ENCODE measurements at places on chromosomes 13 and 19.

DNA sequence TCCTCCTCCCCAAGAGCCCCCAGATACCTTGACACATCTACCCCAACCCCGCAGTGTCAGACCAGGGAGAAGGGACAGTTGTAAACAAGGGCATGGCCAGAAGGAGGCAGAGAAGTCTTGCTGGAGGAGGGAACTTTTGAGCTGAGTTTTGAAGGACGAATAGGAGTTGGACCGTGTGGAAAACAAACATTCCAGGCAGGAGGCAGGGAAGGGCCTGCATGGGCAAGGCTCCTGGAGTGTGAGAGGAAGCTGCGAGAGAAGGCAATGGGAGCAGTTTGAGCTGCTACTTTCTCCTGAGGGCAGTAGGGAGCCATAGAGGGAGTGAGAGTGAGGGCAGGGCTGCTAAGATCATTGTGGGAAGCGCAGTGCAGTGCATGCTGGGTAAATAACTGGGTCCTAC is 23.3 kb downstream of the IL12RB1 start:
- no peak for DNase-seq

DNA sequence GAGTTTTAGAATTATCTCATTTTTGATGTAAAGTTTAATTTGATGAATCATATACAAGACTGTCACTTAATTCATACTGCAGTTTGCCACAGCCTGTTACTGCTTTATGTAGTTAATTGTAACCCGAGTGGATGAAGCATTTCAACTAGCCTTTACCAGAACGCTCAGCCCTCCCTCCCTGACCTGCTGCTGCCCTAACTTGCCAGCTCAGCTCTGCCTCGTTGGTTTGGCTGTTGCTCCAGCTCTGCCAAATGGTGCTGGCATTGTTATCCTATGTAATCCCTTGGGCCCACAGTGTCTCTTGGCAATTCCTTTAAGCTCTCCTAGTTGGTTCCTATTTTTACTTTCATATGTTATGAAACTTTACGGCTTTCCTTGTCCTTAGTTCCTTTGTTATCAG is 113.3 kb downstream of the LMO7 start:
- no peak for DNase-seq

GRCh38 chr13:100245104-100245503 is 156.2 kb downstream of the PCCA start:
- DNase-seq: no peak

DNA sequence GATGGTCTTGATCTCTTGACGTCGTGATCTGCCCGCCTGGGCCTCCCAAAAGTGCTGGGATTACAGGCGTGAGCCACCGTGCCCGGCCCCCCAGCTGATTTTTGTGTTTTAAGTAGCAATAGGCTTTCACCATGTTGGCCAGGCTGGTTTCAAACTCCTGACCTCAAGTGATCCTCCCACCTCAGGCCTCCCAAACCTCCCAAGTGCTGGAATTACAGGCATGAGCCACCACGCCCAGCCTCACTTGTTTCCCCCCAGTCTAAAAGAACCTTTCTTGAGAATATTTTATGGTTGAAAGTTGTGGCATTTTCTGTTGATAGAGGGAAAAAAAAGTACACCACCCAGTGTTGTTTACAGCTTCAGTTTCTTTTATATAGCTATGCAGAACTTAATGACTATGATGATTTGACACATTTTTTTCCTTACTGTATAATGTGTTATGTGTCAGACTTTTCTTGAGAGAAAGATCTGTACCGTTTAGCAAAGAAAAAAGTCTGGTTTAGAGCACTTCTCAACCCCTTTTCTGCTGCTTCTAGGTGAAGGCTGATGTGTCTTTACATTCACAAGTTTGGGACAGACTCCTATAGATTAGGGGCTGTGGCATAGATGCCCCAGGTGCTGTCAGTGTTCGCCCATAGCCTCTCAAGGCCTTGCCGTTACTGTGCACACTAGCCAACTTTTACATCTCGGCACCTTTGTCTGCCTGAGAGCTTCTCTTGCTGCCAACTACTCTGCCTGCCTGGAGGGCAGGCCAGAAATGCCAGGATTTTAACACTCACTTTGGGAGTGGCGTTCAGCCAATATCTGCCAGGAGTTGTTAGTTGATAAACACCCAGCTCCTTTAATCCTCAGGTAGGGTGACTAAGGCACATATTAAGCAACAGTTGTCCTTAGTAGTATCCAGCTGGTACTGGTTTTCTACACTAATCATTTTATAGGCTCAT is 33.0 kb downstream of the KCTD4 start:
- no peak for DNase-seq

DNA sequence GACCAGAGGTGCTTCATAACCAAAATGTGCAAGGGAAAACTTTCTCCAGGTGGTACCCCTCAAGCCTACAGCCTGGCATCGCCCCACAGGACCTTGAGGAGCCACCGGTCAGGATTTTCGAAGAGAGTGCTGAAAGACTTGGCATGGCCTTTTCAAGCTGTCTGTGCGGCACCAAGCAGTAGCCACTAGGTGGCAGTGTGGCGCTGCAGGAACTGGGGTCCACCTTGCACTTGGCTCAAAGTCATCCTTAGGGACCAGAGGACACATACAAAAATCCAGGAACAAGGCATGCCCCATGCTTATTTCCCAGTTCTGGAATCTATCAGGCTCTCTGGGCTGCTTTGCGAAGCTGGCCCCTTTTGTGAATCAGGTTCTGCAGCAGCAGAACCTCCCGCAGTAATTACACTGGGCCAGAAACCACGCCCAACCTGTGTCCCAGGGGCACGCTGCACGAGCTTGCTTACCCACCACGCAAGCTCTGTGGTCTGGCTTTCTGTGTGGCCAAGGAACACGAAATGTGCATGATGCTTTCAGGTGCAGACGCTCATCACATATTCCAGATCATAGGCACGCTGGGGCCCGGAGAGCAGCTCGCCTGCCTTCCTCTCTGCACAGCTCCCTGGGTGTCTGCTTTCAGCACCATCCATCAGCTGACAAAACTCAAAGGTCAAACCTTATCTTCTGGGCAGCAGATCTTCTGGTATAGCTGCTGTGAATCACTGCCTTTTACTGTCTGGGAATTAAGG is 87.2 kb downstream of the SLC7A1 start:
- DNase-seq: peak; percentile 78

GRCh38 chr19:8815780-8816179 is 16.3 kb downstream of the ZNF558 start:
- DNase-seq: no peak

DNA sequence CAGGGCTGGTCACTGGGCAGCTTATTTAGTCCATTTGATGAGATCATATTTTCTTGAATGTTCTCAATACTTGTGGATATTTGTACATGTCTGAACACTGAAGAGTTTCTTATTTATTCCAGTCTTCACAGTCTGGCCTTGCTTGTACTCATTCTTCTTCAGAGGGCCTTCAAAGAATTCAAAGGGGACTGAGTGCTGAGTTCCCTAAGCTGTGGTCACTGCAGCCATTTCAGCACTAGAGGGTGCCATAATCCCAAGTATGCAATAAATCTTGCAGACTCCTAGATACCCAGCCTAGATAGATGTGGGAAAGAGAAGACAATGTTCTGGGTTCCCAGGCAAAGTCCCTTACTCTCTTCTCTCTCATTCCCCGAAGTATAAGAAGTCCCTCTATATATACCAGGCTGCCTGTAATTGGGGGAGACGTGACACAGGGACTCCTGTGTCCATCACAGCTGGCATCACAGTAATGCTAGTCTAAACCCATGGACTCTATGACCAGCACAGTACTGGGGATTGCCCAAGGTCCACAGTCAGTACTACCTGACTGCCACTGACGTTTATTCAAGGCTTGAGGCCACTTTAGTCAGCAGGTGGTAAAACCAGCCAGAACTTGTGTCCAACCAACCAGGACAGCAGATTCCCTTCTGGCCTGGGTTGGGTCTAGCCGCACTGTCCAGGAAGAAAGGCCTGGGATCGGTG is 8.9 kb upstream of the VN1R1 start:
- no peak for DNase-seq

DNA sequence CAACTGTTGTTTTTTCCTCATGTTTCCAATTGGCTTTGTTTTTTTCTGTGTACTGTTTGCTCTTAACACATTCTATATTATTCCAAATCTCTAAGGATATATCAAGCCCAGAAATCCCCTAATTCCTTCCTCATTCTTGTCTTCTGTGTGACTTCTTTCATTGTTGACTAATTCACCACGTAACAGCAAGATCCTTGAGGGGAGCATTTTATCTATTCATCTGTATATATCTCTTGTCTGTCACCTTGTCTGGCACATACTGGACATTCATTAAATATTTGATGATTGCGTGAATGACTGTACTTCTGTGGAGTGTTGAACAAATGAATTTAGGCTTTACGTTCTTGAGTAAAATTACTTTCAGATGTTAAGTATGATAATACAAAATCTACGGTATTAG is 44.8 kb upstream of the OLFM4 start:
- DNase-seq: no peak

GRCh38 chr19:38543807-38544568 is 73.8 kb downstream of the MAP4K1 start:
- no peak for DNase-seq

GRCh38 chr13:36891752-36892151 is 28.3 kb downstream of the SMAD9 start:
- no peak for DNase-seq

DNA sequence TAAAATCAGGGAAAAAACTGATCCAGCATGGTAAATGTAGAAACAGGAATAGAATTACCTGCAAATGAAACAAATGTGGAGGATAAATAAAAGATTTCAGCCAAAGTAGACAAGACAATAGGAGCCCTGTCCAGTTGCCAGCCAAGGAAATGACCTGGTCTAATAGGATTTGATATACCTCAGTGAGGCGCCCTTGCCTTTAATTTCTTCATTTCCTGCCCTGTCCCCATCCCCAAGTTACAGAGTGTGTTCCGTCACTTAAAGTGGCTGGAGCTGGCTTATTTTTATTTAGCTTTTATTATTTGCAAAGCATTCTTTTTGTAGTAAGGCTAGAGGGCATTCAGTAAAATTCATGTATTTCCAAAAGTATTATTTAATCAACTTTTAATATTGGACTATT is 1022.0 kb downstream of the EFNB2 start:
- DNase-seq: no peak

DNA sequence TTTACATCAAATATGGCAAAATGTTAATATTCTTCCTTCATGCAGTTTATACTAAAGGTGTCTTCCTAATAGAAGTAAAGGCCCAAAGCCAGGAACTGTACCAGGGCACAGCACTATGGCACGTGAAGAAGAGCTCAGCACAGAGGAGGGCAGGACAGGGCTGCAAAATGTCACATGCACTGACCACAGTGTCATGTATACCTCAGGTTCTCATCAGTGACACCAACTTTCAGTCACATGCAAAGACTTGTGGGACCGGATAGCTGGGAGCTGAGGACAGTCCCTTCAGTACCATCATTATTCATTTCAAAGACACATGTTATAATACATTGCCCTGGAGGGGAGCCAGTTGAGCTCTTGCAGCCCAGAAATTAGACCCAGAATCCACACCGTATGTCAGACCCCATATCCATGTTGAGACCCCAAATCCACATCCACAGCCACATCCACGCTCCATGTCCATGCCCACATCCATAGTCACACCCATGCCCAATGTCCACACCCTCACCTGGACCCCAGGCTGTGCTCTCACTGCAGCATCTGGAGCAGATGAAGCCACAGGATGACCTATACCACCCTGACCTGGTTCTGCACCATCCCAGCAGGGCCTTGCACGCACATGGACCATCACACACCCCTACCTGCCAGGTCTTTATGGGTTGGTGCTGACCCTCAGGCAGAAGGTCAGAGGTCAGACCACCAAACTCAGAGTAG is 111.8 kb downstream of the TUBA3C start:
- no peak for DNase-seq

GRCh38 chr19:36331353-36332228 is 47.4 kb downstream of the ZFP14 start:
- peak; percentile 39 for DNase-seq

DNA sequence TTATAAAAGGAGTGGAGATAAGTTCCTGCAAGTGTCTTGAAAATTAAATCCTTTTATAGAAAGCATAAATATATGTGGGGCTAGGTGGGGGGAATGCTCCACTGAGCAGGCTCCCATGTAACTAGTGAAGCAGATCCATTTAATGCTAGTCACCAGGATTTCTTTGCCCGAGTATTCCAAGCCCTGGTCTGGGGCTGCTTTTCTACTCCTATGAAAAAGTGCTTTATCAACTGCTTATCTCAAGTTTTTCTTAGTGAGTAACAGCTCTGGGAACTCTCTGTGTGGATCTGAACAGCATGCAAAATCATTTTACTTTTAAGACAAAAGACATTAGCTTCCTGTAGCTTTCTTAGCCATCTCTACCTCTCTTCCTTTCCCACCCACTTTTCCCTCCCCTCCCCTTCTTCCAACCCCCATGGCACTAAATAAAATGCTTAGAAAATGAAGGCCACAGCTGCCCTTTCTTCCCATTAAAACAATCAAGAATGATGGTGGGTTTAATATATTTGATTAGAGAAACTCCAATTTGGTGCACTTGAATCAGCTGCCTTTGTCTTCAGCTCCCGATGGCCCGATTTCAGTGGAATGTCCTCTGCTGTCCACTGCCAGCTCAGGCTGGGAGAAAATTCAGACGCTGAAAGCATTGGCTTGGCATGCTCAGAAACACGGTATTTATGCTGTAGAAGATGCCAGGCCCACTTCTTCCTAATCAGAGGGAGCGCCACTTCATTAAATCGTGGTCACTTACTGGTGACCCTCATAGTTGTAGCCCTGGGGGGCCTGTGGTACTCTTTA is 475.1 kb downstream of the FOXO1 start:
- no peak for DNase-seq
